Caudate nucleus (tissue), 63 donors: ENCODE measurements at places on chromosomes 12 and 14.

GRCh38 chr14:49427117-49427516 is 159.1 kb downstream of the RPS29 start:
- DNase-seq, result peak; percentile 23

- DNase-seq, result no peak
Observed at GRCh38 chr12:93144109-93144508, 215.0 kb upstream of the EEA1 start.

- DNase-seq, result no peak
Observed at GRCh38 chr14:73814153-73814552, 37.5 kb upstream of the PTGR2 start.

DNA sequence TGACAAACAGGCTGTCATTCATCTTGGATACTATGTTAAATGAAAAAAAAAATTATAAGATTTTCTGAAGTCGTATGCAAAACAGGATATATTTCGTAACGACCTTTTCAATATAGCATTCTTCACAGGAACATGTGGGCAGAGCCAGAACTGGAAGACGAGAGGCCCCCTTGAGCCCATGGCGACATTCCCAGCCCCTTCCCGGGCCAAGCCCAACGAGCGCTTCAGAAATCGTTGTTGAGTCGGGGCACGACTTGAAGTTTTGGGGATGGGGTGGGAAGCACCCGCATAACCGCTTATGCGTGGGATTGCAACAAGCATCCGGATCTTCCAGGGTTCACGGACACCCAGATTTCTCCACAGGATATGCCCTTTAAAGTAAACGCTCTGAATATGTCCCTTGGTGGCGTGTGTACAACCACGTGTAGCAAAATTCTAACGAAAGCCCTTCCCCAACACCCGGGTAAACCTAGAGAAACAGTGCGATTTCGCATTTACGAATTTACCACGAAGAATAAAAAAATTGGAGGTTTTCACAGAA is 736 bp downstream of the C14orf39 start:
- DNase-seq, result no peak

GRCh38 chr12:105906561-105906960 is 232.2 kb downstream of the NUAK1 start:
- no peak for DNase-seq

- no peak for DNase-seq
Observed at GRCh38 chr14:52303236-52303635, 10.9 kb upstream of the PTGER2 start.

DNA sequence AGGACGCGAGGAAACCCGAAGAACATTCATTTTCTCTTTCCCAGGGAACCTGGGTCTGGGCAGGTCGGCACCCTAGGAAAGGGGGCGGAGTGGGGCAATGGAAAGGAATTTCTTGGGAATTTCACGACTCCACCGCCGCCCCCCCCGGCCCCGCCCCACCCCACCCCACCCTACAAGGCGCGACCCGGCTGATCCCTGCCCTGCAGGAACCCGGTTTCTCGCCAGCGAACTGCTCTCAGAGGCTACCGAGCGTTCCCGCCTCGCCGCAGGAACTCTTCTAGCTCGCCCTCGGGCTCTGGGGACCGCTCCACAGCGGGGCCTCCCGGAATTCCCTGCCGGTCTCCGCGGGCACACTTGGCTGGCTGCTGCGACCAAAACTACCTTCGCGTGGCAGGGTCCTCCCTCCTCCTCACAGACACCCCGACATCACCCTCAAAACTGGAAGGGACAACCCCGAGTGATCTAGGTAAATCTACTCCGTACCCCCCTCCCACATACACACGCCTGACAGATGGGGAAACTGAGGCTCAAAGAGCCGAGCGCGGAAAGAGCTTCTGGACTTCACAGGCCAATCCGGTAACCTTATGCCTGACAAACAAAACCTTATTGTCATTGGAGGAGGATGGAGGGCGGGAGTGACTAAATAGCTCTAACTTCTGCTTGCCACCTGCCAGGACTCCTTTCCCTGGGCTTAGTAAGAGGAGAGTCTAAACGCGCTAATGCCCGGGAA is 785 bp upstream of the ACTN1 start:
- DNase-seq, result no peak

DNA sequence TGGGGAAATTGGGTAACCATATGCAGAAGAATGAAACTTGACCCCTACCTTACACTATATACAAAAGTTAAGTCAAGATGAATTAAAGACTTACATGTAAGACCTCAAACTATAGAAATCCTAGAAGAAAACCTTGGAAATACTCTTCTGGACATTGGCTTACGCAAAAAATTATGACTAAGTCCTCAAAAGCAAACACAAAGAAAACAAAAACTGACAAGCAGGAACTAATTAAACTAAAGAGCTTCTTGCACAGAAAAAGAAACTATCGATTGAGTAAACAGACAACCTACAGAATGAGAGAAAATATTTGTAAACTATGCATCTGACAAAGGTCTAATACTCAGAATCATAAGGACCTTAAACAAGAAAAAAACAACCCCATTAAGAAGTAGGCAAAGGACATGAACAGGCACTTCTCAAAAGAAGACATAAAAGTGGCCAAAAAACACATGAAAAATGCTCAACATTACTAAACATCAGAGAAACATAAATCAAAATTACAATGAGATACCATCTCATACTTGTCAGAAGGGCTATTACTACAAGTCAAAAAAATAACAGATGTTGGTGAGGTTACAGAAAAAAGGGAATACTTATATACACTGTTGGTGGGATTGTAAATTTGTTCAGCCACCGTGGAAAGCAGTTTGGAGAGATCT is 37.0 kb upstream of the CFAP54 start:
- DNase-seq, result no peak

GRCh38 chr14:97248973-97249372 is 451.8 kb downstream of the VRK1 start:
- DNase-seq, result no peak

DNA sequence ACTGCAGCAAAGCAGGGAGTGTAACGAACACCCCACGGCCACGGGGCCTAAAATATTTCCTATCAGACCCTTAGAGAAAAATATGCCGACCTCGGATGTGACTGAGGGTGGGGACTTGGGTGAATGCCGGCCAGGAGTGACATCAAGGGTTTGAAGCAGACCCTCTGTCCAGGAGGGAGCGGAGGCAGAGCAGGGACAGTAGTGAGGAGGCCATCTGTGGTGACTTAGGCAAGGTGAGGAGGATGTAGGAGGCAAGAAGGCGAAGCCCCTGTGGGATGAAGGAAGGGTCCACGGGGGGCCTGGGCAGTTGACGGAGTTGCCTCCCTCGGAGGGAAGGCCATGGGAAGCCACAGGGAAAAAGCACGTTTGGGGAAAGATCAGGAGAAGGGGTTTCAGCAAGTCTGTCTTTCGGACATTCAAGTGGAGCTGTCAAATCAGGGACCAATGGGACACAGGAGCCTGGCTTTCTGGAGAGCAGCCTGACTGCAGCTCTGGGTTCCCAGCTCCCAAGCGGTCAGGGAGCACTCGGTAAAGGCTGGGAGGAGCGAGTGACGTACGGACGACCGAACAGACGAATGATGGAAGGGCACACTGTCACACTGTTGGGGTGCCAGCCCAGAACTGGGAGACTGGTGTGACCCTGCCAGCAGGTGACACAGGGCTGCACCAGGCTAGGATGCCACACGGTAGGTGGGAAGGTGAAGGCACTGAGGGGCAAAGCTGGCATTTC is 74.3 kb downstream of the MOK start:
- DNase-seq, result no peak

GRCh38 chr12:111069886-111070285 is 149.5 kb upstream of the MYL2 start:
- DNase-seq, result no peak

DNA sequence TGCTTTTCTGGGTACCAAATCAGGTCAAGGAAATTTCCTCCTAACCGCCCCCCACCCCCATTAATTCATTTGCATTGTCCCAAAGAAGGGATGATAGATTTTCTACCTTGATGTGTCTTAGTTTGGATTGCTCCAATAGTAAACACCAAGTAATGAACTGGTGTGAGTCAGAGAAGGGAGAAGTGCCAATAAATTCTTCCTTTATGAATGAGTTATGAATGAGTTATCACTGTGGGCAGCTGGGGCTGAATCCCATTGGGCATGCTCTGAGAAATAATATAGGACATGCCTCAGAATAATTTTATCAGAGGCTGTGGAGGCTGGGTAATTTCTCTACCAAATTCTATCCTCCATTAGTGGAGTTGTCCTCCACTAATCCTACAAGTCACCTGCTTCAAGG is 277.9 kb upstream of the FLRT2 start:
- DNase-seq, result no peak

- DNase-seq, result peak; percentile 14
Observed at GRCh38 chr12:11718768-11719253, 69.3 kb downstream of the ETV6 start.

DNA sequence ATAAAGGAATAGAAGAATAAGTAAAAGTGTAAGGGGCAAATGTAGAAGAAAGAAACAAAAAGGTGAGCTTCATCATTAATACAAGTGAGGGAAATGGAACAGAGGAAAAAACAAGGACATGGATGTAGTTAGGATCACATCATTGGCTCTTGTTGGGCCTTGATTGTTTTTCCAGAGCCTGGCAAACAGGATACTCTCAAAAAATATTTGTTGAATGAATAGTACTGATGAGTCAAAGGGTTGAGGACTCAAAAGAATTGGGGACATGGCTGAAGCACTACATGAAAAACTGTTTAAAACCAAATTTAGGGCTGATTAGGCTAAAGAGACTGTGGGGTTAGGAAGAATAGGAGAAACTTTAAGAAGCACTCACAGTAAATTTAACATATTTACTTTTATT is 11.4 kb upstream of the SRP54 start:
- no peak for DNase-seq

- DNase-seq, result no peak
Observed at GRCh38 chr12:92602930-92603623, 99.7 kb upstream of the PLEKHG7 start.
